ENCODE measurements at places on chromosomes 5 and 9. TPM values are rescaled to one million over a fixed set of nuclear protein-coding genes. Genes with fewer than 3 reads are reported as not detected.

DNA sequence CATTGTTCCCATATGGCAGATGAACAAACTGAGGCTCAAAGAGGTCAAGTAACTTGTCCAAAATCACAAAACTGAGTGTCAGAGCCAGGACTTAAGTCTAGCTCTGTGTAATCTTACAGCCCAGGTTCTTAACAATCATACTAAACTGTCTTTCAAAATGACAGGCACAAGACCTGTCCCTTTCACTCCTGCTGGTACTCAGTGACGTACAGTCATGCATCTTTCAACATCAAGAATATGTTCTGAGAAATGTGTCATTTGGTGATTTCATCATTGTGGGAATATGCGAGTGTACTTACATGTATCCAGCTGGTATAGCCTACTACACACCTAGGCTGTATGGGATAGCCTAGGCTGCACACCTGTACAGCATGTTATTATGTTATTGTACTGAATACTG lies 646.8 kb upstream of the WWC1 start:
- DNase-seq = peak; percentile 87

DNA sequence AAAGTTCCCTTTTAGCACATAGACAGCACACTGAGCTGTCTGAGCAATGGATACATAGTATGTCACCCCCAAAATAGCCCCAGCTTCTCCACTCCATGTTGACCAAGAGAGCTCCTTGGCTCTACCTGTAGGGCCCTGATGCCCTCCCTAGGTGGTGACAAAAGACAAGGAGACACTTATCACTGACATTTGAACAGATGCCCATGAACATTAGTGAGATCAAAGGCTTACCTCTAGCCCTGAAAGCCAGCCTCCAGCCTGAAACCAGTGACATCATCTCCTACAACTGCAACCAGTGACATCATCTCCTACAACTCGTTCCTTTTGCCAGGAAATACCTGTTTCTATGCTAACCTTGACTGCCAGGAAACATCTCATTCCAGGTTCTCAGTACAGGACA lies 122.7 kb downstream of the FSTL4 start:
- peak; percentile 37 for DNase-seq

DNA sequence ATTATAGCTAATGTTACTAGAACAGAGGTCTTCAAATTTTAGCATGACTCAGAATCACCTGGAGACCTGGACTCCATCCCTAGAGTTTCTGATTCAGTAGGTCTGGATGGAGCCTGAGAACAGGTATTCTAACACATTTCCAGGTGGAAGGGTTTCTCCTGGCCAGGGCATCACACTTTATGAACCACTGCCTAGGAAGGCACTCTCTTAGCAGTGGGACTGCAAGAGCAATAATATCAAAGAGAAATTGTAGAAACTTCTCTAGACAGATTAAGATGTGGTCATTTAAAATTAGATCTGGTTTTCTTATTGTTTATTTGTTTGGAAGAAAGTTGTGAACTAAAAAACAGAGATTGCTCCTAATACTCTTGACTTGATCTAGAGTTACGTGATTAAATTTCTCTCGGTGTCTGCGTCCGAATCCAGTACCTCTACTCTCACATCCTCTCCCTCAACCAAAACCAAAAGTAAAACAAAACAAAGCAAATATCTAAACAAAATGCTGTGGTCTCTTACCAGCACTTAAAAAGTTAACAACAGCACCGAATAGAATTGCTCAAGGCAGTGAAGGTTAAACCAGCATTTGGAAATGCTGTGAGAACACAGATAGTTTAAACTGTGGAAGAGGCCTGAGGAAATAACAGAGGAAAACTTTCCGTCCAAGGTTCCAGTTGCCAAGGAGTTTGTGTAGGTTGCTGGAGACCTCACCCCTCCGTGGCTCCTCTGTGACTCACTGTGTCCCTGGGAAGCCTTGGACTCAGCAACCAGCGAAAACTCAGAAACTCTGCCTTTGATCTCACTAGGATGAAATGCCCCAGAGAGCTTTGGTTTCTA lies 193.4 kb downstream of the ARRDC3 start:
- peak; percentile 52 for DNase-seq

DNA sequence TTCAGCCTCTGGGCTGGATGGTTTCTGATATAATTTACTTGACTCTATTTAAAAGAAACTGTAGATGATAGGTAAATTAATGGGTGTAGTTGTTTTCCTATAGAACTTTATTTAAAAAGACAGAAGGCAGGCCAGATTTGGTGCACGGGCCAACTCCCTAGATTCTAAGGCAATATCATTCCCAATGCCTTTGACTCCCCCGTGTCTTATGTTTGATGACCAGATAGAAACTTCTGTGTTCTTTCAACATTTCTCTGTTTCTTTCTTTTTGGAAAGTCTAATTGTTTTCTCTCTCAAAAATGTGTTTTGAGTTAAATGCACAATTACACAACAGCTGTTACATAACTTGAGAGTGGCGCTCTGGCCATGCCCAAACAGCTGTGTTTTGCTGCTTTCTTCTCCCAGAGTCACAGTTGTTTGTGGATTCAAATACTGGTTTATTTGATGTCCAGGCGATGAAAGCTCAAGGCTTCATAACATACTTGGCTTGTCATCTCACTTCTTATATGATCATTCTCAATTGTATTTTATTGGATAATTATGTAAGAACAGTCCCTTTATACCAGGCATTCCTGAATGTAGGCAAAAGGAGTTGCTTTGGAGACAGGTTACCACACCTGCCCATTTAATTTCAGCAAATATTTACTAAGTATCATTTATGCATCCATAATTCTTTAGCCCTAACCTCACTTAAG lies 1.7 kb upstream of the ALDH1A1 start:
- no peak for DNase-seq

SLC34A3 gene
- total RNA-seq = not detected

- no peak for DNase-seq
These were observed 1.3 kb downstream of the IL33 start for GRCh38 chr9:6216951-6217350.

DNA sequence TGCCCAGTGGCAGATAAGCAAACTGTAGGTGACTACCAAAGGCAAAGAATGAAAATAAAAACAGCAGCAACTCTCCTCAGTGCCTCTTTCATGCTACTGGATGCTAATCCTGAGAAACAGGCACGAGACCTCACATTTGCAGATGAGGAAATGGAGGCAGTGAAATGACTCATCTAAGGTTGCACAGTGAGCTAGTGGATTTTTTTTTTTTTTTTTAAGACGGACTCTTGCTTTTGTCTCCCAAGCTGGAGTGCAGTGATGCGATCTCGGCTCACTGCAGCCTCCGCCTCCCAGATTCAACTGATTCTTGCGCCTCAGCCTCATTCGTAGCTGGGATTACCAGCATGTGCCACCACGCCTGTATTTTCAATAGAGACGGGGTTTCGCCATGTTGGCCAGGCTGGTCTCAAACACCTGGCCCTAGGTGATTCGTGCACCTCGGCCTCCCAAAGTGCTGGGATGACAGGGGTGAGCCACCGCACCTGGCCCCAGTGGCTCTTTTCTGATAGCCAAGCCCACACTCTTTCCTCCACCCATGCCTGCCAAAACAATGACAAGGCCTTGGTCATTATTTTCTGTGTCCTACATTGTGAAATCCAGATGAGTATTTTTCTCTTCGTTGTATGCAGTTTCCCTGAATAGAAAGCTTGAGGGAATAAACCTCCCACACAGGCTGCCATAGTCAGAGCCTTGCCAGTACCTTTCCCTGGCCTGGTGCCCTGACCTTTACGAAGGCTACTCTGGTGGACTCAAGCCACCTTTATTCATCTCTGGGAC lies 19.2 kb downstream of the DOCK2 start:
- no peak for DNase-seq

CCDC152 gene
- 0.33 TPM for total RNA-seq

Measured in mammary epithelial cell (primary cell).